ENCODE measurements at places on chromosomes 5 and 9.

DNA sequence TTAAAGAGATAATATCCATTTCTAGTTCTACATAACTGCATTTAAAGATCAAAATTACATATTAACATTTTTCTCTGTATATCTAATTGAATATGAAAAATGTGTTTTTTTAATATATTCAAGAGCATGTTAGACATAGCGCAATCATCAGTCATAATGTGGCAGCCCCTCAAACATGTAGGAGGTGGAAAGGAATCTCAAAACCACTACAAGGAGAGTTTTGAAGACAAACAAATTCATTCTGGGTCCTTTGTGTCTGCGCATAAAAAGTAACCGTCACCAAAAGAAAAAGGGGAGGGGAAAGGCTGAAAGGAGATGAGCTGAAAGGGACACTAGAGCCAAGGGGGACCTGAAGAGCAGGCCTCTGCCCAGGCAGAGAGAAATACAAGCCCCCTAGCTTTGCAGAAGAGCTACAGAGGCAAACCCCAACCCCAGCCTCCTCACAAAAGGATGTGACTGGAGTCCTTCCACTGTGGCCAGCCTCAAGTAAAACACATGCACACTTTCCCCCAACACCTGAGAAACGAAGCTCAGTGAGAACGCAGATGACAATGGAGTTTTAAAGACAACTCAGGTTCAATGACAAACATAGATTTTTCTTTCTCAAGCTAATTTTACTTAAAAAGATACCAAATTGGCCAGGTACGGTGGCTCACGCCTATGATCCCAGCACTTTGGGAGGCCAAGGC, 62.0 kb downstream of the MAPKAP1 start:
- no peak for DNase-seq

GRCh38 chr5:105554568-105555169, 1992.1 kb upstream of the NUDT12 start:
- no peak for DNase-seq

GRCh38 chr5:139747583-139748504, 47.8 kb upstream of the PSD2 start:
- DNase-seq, result no peak

DNA sequence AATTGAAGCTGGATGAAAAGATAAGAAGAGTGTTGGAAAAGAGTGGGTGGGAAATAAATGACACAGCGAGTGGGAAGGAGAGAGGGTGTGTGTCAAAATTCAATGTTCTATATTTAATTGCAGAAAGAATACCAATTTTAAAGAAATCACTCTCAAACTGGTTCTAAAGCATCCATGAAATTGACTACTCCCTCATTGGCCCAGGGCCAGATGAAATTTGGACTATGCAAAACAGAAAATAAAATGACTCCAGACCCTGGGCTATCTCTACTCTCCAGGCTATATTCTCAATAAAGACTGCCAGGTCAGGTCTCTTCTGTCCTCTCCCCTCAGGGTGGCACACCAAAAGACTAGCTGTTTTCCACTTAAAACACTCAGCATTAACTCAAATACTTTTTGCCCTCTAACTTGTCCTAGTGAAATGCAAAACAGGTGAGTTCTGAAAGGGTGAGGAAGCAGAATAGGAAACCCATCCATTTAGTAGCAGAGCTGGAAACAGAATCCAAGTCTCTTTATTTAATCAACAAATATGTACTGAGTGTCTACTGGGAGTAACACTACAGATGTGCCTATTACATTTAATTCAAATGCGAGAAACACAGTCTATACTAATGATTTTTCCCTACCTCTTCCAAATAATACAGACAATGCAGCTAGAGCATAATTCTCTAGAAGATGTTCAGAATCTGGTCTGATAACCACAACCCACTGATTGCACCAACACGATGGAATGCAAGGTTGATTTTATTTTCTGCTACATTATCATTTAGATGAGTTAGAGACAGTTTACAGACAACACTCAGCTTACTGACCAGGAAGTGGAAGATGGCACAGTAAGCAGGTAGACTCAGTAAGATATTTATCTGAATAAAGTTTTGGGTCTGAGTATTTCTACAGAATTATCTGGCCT, 42.1 kb downstream of the EFCAB9 start:
- no peak for DNase-seq

- DNase-seq, result no peak
Observed at GRCh38 chr5:100161868-100162267, 373.3 kb upstream of the FAM174A start.

DNA sequence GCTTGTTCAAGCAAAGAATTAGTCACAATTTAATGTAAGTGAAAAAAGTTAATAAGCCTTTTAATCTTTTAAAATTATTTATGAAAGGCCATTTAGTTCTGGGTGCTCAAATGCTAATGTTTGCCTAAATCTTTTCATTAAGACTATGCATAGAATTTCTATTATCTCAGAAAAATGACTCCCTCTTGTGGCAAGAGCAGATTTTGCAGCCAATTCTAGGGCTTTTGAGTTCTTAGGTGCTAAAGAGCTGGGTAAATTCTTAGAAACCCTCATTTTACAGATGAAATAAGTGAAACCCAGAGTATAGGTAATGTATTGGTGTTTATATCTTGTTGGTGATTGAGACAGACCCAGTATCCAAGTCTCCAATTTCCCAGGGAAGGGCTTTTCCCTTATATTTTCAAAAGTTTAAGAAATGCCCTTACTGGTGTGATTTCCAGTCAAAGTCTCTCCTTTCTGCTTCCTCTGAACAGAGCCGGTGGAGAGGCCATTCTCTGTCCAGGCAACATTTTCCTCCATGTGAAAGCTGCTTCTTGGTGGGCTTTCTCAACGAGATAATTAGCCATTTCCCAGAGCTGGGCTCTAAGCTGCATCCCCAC, 24.1 kb upstream of the PCSK5 start:
- no peak for DNase-seq

DNA sequence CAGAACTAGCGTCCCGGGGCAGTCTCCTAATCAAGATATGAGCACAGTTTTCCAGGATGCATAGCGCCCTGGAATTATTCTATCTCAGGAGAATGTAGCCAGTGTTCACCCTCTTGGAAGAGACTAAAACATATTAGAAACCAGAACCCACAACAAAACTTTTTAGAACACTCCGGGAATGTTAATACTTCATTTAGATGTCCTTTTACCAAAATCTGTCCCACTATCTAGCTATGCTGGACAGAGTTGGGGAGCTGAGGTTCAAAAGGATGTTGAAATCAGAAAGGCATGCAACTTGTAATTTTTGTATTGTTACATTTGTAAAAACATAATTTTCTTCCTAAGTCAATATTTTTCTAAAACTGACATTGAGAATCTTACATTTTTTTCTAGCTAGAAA, 386.5 kb upstream of the RFX3 start:
- no peak for DNase-seq

GRCh38 chr5:142601432-142601831, 84.5 kb downstream of the FGF1 start:
- no peak for DNase-seq

- no peak for DNase-seq
Observed at GRCh38 chr5:53962306-53962705, 348.1 kb downstream of the ARL15 start.

- DNase-seq, result no peak
Observed at GRCh38 chr9:117191504-117192261, 223.2 kb downstream of the ASTN2 start.

GRCh38 chr5:143138839-143139238, 264.6 kb downstream of the NR3C1 start:
- DNase-seq, result no peak

DNA sequence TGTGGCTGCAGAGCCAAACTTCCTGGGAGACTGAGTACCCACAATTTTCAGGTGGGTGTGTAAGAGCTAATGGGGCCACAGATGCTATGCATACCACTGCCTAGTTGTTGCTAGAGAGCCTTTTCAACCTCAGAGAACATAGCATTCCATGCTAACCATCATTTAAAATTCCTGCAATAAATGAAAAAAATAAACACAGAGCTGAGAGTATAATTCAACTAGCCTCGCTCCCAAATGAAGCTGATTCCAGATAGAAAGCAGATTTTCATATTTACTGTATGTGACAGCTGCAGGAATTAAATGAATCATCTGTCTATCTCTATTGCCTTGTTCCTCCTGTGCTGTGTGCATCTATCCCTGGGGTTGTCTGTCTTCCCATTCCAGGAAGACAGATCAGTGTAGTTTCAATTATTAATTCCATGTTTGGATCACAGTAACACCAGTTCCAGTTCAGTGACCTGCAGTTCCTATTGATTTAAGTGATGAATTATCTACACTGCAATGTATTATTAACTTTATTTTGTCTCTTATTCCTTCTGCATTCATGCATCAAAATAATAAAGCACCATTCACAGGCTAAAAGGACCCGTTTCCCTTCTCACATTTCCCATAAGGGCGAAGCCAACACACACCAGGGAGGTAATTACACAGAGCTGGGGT, 324.5 kb downstream of the SLIT3 start:
- no peak for DNase-seq

DNA sequence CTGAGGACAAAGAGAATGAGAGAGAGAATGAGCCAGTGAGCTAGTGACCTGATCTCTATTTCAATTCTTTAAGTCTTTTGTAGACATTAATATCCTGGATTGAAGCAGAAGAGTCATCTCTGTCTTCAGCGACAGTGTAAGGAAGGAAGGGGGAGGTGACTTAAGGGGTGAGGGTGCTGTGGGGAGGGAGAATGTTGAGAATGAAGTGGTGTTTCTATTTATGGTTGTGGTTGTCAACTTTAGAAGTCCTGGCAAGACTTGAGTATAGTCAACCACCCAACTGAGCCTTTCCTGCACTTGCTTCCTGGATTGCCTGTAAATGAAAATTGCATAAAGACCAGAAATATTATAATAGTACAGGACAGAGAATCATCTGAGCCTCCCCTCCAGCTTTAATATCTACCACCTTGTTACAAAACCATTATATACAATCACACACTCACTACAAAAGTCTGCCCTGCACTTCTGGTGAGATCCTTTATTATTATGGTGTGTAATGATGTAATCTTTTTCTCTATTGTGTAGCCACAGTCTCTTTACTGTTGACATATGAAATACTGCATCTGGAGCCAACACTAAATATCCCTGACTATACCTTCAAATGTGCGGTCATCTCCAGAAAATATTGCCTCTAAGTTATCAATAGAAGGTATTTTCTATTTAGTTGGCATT, 91.7 kb downstream of the NTRK2 start:
- DNase-seq, result no peak

DNA sequence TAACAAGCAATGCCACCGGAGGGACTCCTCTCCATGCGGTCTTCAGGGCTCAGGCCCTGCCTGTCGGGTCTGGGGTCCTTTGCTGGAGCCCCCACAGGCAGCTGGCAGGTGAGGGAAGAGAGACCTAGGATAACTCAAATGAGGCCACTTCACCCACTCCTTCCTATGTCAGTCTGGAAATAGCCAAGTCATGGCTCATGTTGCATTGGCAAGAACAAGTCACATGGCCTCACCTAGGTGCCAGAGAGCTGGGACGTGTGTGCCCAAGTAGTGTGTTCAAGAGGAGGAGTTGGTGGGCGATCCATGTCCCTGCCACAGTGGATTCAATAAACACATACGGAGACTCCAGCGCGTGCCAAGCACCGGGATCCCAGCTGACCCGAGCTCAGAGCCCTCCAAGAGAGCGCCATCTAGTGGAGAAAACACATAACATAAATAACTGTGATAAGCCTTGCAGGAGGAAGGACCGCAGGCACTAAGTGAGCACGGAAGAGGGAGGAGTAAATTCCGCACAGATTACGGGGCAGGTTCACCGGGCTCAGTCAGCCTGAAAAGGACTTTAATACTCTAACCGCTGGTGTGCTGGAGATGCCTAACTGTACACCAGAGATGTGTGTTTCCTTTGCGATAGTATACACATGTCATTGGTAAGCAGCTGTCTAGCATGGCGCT, 580.8 kb downstream of the CCDC171 start:
- no peak for DNase-seq

GRCh38 chr5:16757989-16758501, 141.2 kb upstream of the RETREG1 start:
- no peak for DNase-seq

All from T1000 (cell line).